Activated CD4-positive, CD25-positive, alpha-beta regulatory T cell treated with anti-CD3 and anti-CD28 coated beads, Interleukin-2, amount 50 U/mL, for 16 hours (primary cell): ENCODE measurements at places on chromosomes 4 and X.

DNA sequence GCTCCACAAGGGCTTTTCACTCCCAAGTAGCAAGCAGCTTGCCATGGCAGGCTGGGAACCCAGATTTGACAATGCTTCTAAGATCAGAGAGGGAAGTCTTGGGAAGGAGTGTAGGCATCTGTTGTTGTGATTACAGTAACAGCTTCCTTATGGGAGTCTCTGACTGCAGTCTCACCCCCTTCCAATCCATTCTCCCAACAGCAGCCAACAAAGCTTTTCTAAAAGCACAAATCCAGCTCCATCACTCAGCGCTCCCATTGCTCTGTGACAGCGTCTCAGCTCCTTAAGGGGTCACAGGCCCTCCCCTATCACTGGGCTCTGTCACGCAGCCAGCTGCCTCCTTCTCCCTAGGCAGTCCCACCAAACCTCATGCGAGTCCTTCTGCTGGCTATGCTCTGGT, 7.1 kb downstream of the IGFBP7 start:
- DNase-seq: no peak

- no peak for DNase-seq
Observed at GRCh38 chr4:142944565-142944964, 98.5 kb upstream of the INPP4B start.

GRCh38 chr4:14862891-14863290, 139.4 kb upstream of the CPEB2 start:
- DNase-seq: no peak

DNA sequence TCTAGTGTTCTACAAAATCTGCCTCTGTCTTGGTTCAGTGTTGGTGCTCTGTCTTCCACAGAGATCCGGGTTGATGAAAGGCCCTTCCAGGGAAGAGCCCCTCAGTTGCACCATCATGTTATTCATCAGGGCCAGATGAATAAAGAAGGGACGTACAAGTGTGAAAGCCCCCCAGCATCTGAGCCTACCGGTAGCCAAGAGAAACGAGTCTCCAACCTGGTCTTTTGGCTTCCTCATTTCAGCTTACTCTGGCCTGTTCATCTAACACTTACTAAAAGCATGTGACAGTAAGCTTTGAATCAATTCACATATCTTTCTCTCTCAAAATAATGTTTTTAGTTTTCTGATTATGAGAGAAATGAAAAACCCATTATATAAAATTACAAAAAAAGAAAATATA, 19.2 kb downstream of the MEPE start:
- no peak for DNase-seq

GRCh38 chrX:27987862-27988646, 6.8 kb upstream of the DCAF8L1 start:
- no peak for DNase-seq

DNA sequence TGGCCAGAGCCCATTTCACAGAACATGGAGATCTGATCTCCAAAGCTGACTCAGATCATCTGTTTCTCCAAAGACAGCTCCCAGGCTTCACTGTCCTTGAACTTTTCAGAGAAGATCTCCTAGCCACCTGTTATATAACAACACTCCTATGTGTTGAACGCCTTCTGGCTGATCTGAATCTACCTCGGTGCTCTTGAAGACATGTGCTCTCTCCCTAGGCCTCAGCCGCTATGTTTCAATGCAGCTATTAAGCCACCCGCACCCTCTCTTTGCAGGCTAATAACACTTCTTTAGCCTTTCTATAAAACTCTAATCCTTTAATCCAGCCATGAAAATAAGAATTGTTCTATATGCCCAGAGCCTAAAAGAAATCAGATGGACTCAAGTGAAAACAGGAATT, 34.9 kb downstream of the SEL1L3 start:
- no peak for DNase-seq

DNA sequence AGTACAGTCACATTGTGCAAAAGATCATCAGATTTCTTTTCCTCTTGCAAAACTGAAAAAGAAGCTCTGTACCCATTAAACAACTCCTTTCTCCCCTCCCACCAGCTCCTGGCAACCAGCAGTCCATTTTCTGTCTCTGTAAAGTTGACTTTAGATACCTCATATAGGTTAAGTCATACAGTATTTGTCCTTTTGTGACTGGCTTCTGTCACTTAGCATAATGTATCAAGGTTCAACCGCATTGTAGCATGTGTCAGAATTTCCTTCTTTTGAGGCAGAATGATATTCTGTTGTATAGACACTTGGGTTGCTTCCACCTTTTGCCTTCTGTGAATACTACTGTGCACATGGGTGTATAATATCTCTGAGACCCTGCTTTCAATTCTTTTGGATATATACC, 121.8 kb downstream of the SH3KBP1 start:
- no peak for DNase-seq
